ENCODE measurements at places on chromosomes 7 and 10.

DNA sequence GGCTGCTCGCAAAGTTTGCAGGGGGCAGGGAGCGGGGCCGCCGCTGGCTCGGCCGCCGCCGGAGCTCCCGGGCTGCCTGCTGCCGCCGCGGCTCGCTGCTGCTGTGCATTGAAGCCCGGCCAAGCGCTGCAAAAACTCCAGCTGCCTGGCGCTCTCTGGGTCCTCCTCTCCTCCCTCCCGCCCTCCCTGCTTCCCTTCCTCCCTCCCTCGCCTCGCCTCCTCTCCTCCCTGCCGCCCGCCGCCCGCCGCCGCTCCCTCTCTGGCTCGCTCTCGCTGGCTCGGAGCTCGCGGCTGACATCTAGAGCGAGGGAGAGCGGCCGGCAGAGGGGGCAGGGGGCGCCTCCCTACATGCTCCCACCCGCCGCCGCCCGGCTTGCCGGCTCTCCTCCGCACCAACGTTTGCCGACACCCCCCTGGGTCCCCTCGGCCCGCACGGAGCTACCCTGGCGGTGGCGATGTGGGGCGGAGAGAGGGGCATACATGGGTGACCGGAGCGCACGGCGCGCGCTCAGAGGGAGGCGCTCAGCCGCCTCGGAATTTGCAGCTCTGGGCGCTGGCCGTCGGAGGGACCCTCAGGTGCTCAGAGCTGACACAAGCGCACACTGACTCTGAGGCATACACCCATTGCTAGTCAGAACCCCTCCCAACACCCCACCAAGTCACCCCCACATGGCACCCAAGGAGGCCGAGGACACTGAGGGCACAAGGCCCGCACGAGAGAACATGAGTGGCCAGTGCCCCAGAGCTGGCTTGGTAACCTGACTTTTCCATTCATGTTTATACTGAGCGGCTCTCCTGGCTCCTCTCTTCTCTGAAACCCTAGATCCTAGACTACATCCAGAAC, 1.2 kb upstream of the PLXNA4 start:
- DNase-seq = no peak

DNA sequence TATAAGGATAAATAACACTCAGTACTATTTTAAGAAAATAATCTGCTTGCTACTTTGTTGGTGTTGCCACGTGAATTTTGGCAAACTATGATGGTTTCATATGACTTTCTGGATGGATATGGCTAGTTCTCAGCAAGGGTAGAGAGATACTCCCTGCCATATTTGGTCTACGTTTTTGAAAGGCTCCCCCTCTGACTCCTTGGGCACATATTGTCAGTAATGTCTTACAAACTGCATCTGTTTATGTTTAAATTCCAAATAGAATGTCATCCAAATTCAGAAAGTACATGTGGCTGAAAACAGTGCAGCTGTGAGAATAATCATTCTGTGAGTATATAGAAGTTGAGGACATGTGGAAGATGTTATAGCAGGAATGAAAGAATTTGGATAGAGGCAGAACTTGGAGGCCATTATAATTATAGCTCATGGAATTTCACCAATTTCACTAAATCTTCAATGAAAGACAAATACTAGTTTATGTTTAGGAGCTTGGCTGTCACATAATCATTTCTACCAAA, 107.8 kb downstream of the SRI start:
- no peak for DNase-seq

DNA sequence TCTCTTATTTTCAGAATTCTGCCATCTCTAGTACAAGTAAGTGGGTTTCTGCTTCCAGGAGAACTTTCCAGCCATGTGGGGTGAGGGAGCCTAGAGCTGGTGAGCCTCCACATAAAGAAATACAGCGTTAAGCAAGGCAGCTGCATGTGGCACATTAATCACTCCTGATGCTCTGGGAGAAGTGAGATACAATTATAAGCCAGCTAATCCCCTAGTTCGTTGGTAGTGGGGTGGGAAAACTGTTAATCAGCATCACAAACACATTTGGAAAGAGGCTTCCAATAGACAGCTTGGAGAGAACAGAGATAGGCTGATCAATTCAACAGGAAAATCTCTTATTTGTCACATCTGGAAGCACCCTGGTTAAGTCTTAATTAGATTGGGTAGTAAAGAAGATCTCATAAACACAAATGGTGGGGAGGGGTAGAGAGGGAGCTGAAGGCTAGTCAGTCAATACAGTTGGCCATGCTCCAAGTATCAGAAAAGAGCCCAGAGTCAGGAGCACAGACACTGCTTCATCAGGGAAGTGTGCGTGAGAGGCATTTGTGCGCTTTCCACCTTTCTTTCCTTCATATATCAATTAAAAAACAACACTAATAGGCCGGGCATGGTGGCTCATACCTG, 130.6 kb downstream of the SORCS1 start:
- DNase-seq = no peak

- no peak for DNase-seq
Observed at GRCh38 chr10:59362959-59363381, 621 bp upstream of the FAM13C start.

DNA sequence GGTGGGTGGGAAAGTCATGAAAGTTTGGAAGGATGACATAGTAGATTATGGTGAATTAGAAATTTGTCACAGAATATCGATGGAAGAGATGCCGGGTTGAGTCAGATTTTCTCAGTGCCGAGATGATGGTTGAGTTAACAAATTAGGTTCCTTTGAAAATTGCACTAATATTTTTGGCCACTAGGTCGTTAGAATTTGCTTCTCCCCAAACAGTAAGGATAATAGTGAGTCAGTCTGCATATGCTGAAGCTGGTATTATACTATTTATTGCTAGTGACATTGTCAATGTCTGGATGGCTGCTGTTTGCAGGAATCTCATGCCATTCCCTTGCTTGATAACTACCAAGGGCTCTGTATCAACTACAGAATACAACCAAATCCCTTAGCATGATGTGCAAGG, 37.7 kb upstream of the MINDY3 start:
- DNase-seq = no peak

All from T-helper 22 cell (primary cell).